ENCODE measurements at places on chromosomes 7 and 10.
A peak's percentile ranks its signal among the peaks of the same experiment; 100 is the strongest.

DNA sequence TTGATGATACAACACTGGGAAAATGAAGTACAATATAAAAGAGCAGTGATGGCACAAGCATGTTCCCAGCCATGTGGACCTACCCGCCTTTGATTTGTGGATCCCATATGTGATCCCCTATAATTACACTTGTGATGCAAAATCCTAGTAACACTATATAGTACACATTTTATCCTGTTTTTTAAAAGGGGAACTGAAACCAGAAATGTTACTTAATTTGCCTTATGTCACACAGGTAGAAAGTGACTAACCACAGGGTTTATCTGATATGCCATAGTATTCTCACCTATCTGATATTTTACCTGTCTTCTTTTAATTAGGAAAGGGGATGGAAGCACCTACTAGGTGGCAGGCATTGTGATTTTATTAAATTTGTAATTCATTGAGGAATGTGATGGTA is 35.0 kb downstream of the ARMC3 start:
- no peak for DNase-seq

- no peak for DNase-seq
These were observed 32.9 kb upstream of the SLF2 start for GRCh38 chr10:100879741-100880360.

GRCh38 chr7:53422291-53422690 is 386.9 kb downstream of the POM121L12 start:
- no peak for DNase-seq

GRCh38 chr10:24589265-24589664 is 134.4 kb downstream of the ARHGAP21 start:
- DNase-seq: no peak

- no peak for DNase-seq
These were observed 152.0 kb upstream of the LRGUK start for GRCh38 chr7:133975130-133975529.

DNA sequence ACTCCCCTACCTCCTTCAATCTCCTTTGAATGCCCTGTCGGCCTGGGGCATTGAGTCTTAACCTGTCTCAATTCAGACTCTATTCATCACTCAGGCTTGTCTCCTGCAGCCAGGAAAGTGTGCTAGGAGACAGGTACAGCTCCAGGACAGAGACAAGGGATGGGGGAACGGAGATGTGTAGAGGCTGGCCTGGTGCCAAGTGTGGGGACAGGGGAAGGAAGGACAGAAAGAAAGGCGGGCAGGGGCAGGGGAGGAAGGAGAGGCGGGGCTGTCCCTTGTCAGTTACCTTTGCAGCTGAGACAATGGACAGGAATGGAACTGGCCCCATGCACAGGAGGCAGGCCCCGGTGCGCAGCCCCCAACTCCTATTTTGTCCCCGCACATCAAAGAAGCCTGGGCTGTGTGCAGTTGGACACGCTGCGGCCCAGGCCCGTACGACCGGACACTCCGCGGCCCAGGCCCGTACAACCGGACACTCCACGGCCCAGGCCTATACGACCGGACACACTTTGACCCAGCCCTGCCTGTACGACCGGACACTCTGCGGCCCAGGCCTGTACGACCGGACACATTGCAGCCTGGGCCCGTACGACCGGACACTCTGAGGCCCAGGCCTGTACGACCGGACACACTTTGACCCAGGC is 36.9 kb downstream of the CHST15 start:
- no peak for DNase-seq

- DNase-seq: no peak
These were observed 2.5 kb downstream of the PGAM2 start for GRCh38 chr7:44062903-44063295.

- DNase-seq: no peak
These were observed 4.4 kb downstream of the ZMIZ1 start for GRCh38 chr10:79072994-79073645.

- no peak for DNase-seq
These were observed 16.4 kb upstream of the CTTNBP2 start for GRCh38 chr7:117889611-117890010.

DNA sequence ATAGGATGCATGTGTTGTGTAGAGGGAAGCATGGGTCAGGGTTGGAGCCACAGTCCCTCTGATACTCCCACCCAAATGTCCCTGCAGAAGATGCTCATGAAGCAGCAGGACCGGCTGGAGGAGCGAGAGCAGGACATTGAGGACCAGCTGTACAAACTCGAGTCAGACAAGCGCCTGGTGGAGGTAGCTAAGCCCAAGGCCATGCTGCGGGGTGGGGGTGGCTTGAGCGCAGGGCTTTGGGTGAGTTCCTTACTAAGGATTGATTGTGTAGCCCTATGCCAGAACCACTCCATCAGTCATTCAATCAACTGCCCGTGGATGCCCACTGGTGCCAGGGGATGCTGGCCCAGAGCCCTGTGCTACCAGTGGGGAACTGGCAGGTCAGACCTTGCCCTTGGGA is 10.3 kb downstream of the TRIM8 start:
- no peak for DNase-seq

GRCh38 chr10:34759161-34759836 is 55.8 kb downstream of the PARD3 start:
- DNase-seq: no peak

- no peak for DNase-seq
These were observed 7.4 kb upstream of the MICALL2 start for GRCh38 chr7:1466524-1467271.

DNA sequence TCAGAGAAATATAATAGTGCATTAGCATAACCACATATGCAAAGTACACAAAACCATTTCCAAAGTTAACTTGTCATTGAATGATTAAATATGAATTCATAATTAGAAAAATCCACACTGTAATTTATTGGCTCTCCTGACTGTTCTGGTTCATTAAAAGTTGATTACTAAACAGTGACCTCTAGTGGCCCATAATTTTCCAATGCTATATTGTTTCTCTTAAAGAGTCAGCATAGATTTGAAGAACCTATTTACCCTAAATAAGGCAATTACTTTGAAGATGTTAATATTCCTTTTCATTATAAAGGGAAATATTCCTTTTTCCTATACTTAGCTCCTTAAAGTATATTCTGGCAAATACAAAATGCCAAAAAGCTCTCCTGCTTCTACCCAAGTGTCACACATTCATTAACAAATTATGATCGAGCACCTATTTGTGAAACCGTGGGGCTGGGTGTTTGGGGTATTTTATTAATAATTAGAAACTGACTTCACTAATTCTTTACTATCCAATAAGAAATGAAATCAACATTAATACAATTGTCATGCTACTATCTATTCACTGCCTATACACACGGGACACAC is 86.2 kb downstream of the HIBADH start:
- peak; percentile 22 for DNase-seq

DNA sequence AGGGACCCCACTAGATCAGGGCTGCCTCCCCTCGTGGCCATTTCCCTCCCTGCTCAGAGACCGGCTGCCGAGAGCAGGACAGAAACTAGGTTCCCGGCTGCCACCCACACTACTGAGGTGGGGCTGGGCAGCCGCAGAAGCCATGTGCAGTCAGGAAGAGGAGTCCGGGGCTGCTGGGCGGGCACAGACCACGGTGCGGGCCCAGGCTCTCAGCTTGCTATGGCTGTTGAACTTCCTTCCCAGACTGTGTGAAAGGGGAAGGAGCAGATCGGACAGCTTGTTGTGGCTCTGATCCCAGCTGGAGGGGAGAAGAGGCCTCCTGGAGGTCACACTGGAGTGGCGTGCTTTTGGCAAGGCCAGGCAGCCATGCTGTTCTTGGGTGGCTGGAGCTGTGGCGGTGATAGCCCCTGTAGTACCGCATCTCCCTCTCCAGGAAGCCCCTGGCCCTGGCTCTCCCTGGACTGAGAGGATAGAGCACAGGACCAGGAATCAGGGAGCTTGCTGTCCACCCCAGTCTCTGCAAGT is 56.8 kb downstream of the HK1 start:
- no peak for DNase-seq

- no peak for DNase-seq
These were observed 236.5 kb downstream of the ARL4A start for GRCh38 chr7:12923971-12924370.

GRCh38 chr7:101858437-101859385 is 41.3 kb downstream of the CUX1 start:
- DNase-seq: no peak

DNA sequence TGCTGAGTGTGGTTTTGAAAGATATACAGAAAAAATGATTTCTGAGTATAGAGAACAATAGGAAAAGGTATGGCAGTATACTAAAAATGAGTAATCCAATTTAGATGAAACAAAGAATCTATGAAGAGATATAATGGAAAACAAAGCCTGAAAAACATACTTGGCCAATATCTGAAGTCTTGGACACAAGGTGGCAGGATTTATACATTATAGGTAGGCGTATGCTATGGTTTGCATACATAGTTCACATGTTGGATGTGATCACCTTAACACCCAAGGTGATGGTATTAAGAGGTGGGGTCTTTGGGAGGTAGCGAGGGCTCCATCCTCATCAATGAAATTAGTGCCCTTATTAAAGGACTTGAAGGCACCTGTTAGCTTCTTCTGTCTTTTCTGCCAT is 34.5 kb upstream of the BPGM start:
- DNase-seq: no peak

GRCh38 chr7:91457208-91457607 is 193.0 kb downstream of the FZD1 start:
- no peak for DNase-seq

DNA sequence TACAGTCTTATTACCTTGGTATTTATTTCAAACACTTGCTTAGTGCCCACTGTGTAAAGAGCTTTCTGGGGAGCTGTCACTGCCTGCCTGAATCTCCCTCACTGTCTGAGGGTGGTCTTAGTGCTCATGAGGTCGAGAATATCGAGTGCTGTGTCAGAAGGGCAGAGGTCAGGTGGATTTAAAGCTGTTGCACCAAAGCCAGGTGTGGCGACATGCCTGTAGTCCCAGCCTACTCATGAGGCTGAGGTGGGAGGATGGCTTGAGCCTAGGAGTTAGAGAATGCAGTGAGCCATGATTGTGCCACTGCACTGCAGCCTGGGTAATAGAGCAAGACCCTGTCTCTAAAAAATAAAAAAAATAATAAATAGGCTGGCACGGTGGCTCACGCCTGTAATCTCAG is 20.9 kb downstream of the CCM2 start:
- DNase-seq: no peak
